ENCODE measurements at places on chromosomes 5 and 9. TPM values are rescaled to one million over a fixed set of nuclear protein-coding genes. Genes with fewer than 3 reads are reported as not detected.

TAF11L5 gene
- not detected for total RNA-seq

NXNL2 gene
- total RNA-seq, result not detected

NAIP gene
- total RNA-seq, result 5.5 TPM

FCN1 gene
- 2.7 TPM for total RNA-seq

PDZD2 gene
- 83.7 TPM for total RNA-seq

FRMD3 gene
- 134 TPM for total RNA-seq

HK3 gene
- total RNA-seq, result 3.9 TPM

EDIL3 gene
- 5.2 TPM for total RNA-seq

KCNIP1 gene
- not detected for total RNA-seq

CDH6 gene
- total RNA-seq, result 3.5 TPM

CLIC3 gene
- 3.0 TPM for total RNA-seq

BRD9 gene
- total RNA-seq, result 29.9 TPM

CRHBP gene
- total RNA-seq, result 1.9 TPM

FOXD4L3 gene
- total RNA-seq, result not detected

ADAMTS13 gene
- 2.4 TPM for total RNA-seq

MLANA gene
- not detected for total RNA-seq

FAT2 gene
- not detected for total RNA-seq

TMC1 gene
- total RNA-seq, result not detected

EGFLAM gene
- 9.6 TPM for total RNA-seq

SLC36A3 gene
- total RNA-seq, result not detected

PCDHB3 gene
- total RNA-seq, result 1.0 TPM

ZNG1C gene
- 5.0 TPM for total RNA-seq

STXBP1 gene
- 51.8 TPM for total RNA-seq

ANKRD18B gene
- 0.19 TPM for total RNA-seq

FAM174A gene
- total RNA-seq, result 23.0 TPM

AFAP1L1 gene
- 33.9 TPM for total RNA-seq

KIF20A gene
- total RNA-seq, result 0.94 TPM

RUSC2 gene
- total RNA-seq, result 33.7 TPM

HCN1 gene
- total RNA-seq, result 0.07 TPM

UNC13B gene
- 23.4 TPM for total RNA-seq

NMUR2 gene
- total RNA-seq, result 0.15 TPM

DND1 gene
- 0.29 TPM for total RNA-seq

ZNF300 gene
- total RNA-seq, result 0.95 TPM

ANKRD31 gene
- total RNA-seq, result not detected

POLR1E gene
- 8.5 TPM for total RNA-seq

MAMDC4 gene
- total RNA-seq, result 11.1 TPM

SH3PXD2B gene
- 7.1 TPM for total RNA-seq

EIF4E1B gene
- total RNA-seq, result not detected

MED27 gene
- total RNA-seq, result 13.9 TPM

PPP3R2 gene
- not detected for total RNA-seq

LCN1 gene
- not detected for total RNA-seq

FCN2 gene
- not detected for total RNA-seq

SLC35A4 gene
- total RNA-seq, result 69.7 TPM

IFNK gene
- not detected for total RNA-seq

IL4 gene
- total RNA-seq, result not detected

CDC25C gene
- total RNA-seq, result 0.13 TPM

NR2F1 gene
- 1.1 TPM for total RNA-seq

TAS2R1 gene
- total RNA-seq, result not detected

PPP1R26 gene
- 21.3 TPM for total RNA-seq

FOXI1 gene
- total RNA-seq, result not detected

HAVCR1 gene
- not detected for total RNA-seq
